Daoy (cell line): ENCODE measurements at places on chromosomes 13 and 19.
A peak's percentile ranks its signal among the peaks of the same experiment; 100 is the strongest.

- no peak for DNase-seq
These were observed at the start of gene TUBB4A for GRCh38 chr19:6501740-6502648. TUBB4A (minus strand) TSS chr19:6502309; CDS start chr19:6502212, 97 bp downstream.

DNA sequence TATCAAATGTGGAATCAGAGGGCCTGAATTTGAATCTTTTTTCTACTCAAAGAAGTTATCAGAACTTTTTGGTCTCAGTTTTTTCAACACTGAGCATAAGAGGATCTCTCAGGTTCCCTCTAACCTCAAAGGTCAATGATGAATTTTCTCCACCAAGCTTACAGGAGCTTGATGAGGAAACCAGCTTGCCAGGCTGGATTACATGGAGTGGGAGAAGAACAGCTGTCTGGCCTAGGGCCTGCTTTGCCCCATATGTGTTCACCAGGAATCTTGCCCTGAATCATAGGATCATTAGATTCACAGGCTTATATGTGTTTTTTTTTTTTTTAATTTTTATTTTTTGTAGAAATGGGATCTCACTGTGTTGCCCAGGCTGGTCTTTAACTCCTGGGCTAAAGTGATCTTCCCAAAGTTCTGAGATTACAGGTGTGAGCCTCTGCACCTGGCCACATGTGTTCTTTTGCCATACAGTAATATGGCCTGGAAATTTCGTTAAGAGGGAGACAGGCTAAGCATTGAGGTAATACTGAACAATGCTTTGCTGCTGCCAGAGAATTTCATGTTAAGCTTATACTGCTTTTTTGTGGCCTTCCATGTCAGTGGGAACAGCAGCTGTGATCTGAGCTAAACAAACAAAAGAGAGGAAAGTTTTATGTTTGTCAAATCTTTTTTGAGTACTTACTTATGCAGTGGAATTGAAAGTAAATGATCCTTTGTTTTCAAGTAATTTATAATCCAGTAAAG is 110.6 kb downstream of the DNAJC3 start:
- no peak for DNase-seq

DNA sequence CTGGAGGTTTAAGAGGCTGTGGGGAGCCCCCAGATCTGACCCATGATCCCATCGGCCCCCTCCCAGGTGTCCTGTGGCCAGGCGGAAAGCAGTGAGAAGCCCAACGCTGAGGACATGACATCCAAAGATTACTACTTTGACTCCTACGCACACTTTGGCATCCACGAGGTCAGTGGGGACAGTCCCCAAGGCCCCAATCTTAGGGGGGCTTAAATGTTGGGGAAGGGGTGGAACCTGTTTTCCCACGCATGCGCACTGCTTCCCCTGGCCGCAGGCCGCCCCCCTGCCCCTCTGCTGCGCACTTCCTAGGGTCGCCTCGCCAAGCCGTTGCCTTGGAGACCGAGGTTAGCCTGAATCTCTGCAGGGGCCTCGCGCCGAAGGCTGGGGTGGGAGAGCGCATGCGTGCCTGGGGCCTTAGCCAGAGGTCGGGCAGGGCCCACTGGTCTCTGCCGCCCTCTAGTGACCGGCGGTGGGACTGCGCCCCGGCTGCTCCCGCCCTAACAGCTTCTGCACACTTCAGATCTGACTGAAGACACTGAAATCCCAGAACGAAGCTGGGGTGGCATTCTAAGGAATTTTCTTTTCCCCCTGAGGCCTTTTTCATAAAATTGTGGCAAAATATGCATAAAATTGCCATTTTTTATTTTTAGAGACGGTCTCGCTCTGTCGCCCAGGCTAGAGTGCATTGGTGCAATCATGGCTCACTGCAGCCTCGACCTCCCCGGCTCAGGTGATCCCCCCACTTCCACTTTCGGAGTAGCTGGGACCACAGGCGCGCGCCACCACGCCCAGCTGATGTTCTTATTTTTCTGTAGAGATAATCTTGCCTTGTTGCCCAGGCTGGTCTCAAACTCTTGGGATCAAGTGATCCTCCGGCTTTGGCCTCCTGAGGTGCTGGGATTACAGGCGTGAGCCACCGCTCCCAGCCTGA is 3.6 kb downstream of the PRMT1 start:
- DNase-seq: peak; percentile 92

DNA sequence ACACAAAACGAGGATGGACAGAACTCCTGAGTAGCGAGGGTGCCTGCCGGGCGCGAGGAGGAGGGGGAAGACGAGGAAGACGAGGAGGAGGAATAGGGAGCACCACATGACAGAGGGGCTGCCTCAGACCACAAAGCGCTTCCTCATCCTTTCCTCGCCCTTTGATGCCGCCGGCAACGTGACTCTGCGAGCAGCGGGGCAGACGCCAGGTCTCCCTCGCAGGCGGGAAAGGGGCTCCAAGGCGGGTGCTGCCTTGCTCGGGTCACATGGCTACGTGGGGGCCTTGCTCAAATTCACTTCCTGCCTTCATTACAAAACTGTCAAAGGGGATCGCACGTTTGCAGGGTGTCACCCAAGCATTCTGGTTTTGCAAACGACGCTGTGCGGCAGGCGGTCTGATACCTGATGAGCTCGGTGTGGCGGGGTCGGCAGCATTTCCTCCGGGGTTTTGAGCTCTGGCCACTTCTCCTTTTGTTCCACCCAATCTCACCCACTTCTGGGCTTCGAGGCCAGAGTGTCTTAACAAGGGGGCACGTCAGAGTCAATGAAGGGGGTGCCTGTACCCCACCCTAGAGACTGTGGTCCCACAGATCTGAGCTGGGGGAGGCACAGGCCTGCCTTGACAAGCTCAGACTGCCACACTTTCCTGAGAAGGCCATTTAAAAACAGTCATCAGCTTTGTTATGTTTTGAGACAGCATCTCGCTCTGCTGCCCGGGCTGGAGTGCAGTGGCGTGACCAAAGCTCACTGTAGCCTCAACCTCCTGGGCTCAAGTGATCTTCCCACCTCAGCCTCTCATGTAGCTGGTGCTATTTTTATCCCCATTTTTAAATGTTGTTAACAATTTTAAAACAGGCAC is 14.9 kb downstream of the MAP2K2 start:
- DNase-seq: no peak

- DNase-seq: no peak
These were observed 35.1 kb downstream of the ELF1 start for GRCh38 chr13:40983725-40984667.

GRCh38 chr13:107138486-107138885 is 570.5 kb upstream of the ARGLU1 start:
- no peak for DNase-seq

DNA sequence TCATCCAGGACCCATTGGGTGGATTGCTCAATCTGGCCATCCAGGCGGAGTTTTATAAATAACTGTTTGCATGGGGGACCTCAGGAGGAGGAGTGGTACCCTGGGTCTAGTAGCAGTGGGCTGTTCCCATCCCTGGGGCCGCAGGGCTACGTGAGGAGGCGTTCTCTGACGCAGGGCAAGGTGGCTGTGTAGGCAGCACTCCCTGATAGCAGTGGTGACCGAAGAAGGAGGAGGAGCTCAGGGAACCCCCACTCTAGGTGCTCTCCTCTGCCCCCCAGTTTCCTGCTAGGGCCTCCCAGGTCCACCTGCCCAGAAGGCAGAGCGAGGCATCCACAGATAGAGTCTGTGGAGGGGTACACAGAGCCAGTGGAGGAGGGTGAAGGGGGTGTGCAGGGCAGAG is 64.1 kb downstream of the CCNE1 start:
- DNase-seq: no peak

DNA sequence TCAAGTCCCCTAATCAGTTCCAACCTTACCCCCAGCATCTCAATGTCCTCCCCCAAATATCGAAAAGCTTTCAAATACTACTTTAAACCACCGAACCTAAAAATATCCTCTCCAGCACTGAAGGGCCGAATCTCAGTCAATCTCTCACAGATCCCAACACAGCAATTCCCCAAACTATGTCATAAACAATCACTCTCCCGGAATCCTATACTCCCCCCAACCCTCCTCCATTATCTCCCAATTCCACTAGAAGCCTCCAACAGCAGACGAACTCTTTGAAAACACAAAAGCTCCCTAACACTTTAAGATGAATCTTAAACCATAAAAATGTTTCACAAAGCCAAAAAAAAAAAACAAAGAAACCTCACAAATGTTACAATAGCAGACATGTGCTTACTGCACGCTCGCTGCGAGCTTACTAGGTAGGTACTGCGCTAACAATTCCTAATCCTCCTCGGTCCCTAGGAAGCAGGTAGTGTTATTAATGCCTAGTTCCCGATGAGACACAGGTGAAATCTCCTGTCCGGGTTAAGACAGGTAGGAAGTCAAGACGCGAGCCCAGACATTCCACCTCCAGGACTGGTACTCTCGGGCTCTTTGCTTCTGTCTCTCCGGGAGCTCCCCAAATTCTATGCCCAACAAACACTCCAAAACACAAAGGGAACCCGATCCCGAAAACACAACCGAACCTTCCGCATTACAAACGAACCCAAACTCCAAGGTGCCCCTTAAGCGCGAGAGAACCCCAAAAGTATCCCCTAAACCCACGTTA is 14.2 kb downstream of the FBXO46 start:
- DNase-seq: peak; percentile 24

DNA sequence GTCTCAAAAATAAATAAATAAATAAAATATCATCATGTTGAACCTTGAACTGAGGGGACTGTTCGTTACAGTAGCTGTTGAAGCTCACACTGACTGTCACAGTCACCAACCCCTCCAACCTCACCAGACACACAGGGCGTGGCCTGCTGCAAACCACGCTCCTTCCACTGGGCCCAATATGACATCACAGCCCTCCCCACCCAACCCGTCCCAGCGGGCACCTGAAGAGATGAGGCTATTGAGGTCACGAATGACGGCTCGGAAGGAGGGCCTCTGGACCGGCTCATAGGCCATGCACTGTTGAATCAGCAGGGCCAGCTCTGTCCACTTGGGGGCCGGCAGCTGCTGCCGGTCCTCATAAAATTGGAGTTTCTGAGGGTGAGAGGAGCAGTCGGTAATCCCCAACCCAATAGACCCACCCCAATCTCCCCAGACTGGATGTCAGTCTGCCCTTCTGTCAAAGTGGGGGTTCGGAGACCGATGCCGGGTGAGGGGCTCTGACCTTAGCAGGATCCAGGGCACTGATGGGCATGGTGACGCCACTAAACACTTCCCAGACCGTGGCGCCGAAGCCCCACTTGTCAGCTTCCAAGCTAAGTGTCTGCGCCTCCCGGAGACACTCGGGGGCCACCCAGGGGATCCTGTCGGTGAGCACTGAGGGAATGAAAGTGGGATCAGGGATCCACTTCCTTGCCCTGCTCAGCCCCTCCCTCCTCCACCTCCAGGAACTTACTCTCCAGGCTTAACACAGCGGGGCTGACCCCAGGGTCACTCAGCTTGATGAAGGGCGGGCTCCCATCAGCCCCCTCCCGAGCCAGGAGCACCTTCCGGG is 13.2 kb downstream of the JAK3 start:
- no peak for DNase-seq
